Upper lobe of right lung (tissue), 1 donor: ENCODE measurements at places on chromosomes 4 and X. TPM values are rescaled to one million over a fixed set of nuclear protein-coding genes. Genes with fewer than 3 reads are reported as not detected.

GRCh38 chr4:168398589-168398988, 80.0 kb upstream of the DDX60 start:
- DNase-seq: no peak

DNA sequence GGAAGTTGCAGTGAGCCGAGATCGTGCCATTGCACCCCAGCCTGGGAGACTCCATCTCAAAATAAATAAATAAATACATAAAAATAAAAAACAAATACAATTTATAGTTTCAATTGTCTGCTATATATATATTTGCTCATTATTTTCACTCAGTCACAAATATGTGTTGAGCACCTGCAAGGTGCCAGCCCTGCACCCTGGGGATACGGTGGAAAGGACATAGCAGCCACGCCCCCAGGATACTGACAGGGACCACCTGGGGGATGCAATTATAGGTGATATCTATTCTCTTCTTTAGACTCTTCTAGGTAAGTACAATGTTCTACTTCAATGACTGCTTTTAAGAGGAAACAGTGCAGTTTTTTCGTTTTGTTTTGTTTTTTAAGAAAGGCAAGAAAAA, 85.0 kb downstream of the JAKMIP1 start:
- no peak for DNase-seq

GRCh38 chr4:152991398-152991797, 55.3 kb downstream of the FHDC1 start:
- DNase-seq: peak; percentile 16

DNA sequence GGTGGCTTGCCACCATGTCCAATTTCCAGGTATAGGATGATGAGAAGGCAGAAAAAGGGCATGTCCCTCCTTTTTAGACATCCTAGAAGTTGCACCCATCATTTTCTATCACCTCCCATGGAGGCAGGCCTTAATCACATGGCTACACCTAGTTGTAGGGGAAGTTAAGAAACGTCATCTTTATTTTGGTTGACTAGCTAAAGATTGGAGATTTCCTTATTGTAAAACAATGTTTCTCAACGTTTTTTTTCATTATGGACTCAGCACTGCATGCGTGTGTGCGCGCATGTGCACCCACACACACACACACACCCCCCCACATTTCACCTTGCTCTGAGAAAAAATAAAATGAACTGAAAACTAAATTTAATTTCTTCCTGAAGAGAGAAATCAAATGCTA, 2.0 kb upstream of the CXCL9 start:
- DNase-seq: no peak

- DNase-seq: no peak
Measured at GRCh38 chr4:8854931-8855330, 16.7 kb downstream of the HMX1 start.

GRCh38 chrX:115173181-115173580, 16.0 kb upstream of the RBMXL3 start:
- DNase-seq: no peak

DNA sequence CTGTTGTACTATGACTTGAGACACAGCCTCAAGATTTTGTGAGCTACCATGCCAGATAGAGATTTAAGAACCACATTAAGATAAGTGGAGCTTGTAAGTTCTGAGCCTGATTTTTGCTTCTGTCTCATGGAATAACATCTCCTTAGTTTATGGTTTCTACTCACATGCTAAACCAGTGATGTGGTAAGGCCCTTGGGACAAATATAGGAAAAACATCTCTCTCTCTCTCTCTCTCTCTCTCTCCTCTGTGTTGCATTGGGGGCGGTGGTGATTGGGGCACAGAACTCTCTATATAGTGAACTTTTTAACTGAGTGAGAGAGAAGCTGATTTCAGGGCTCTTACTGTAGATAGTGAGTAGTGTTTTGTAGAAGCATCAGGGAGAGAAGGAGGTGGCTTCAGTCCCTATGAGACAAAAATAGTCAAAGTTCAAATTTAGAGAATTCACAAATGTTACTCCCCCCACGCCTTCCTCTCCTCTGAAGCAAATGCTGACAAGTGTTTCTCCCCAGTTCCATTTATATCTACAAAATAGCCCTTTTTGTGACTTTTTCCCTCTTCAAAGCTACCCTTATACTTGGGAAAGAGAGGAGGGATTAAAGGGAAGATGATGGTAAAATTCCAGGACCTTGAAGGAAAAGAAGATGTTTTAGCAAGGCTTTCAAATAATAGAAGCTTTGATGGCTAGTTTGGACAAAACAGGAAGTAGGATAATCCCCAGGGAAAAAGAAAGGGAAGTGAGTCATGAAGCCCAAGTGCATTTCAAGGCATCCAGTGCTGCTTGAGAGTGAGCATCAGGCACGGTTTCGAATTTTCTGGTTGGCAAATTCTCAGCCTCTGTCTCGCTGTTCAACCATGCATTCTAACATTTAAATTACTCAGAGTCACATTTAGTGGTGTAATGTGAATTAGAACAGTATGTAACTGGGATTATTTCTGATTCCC, 134.3 kb upstream of the AP1S2 start:
- DNase-seq: no peak

DNA sequence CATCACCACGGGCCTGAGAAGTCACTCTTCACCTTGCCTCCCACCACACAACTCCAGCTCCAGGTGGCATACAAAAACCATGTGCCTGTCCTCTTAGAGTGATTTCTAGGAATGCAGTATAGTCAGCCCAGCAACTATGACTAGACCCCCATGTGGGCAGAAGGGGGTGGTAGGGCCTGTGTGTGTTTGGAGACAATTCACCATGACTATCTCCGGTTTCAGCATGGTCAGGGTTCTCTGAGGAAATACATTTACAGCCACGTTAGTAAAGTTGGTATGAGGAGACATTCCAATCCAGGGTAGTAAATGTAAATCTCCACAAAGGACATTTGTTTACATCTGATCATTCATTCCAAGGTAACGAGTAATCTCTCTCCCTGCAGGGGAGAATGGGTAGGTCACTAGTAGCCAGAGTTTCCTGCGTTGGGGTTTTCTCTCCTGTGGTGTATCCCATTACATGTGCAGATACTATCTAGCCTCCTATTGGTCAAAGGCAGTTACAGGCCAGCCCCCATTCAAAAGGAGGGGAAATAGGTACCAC, 4.2 kb upstream of the MTMR1 start:
- DNase-seq: no peak

DNA sequence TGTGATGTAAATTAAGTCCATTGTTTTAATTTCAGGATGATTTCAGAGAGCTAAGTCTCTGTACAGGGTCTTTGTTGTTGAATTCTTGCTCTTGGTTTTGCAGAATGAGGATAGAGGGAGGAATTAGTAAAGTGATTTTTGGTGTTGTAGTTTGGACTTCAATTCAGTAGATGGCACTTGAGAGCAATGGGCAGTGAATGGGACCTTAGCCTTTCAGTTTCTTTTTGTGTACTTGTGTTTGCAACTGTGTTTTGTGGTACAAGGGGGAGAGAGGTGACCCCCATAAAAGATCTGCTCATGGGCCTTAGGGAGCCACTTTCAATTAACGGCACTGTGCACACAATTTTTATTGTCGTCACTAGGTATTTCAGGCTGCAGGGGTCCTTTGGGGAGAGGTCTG, 340.0 kb downstream of the DCAF12L2 start:
- DNase-seq: no peak

DNA sequence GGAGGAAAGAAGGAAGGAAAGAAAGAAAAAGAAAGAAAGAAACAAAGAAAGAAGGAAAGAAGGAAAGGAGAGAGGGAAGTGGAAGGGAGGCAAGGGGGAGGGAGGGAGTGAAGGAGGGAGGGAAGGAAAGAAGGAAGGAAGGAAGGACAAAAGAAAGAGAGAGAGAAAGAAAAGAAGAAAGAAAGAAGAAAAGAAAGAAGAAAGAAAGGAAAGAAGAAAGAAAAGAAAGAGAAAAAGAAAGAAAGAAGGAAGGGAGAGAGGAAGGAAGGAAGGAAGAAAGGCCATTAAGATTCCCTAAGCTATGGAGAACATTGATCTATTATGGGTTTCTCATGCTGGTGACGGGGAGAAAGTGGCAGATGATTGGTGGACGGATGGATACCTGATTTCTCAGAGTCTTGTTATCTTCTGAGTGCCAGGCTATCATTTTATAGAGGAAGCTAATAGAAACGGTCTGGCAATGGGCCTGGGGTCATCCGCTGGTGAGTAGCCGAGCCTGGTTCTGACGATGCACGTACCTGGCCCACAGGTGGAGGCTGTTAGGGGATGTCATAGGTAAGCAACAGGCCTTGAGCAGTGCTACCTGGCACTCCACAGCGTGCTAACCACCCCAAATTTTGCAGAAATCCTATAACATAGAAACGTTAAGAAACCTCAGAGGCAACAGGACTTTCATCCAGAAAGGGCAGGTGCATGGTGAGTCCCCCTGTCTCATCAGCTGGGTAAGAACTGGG, 142.9 kb downstream of the SHOX start:
- DNase-seq: peak; percentile 21

DNA sequence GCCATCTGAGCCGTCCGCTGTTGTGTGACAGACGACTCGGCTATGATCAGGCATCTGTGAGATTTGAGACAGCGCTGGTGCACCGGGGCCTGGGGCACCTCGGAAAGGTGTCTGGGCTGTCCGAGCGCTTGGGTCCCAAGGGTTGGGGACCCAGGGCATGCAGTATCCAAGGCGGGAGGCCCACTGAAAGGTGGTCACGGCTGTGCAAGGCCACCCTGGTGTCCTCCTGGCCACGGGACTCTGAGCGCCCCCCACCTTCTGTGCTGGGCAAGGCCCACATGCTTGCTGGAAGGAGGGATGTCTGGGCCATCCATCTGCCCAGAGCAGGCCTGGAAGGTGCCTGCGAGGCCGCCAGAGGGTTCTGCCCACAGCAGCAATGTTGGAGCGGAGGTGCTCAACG, 19.9 kb downstream of the TACC3 start:
- DNase-seq: no peak

DNA sequence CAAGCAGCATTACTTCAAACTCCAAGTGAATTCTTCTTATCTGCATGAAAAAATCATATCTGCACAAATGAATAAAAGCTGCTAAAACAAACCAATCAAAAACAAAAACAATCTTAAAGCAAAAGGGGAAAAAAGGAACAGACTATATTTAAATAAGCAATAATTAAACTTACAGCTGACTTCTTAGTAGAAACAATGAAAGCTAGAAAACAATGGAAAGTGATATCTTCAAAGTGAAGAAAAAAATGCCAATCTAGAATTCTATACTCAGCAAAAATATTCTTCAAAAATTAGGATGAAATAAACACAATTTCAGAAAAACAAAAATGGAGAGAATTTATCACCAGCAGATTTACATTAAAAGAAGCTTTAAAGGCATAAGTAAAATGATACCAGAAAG, 20.0 kb downstream of the STBD1 start:
- DNase-seq: no peak

LARP7 gene
- 35.2 TPM for total RNA-seq

ASB9 gene
- 4.4 TPM for total RNA-seq

POLN gene
- 2.7 TPM for total RNA-seq

FHDC1 gene
- total RNA-seq: 25.7 TPM
